Activated gamma-delta T cell (primary cell): ENCODE measurements at places on chromosomes 16 and 17.

- no peak for DNase-seq
Observed at GRCh38 chr16:72590151-72590937, 418.4 kb upstream of the PMFBP1 start.

DNA sequence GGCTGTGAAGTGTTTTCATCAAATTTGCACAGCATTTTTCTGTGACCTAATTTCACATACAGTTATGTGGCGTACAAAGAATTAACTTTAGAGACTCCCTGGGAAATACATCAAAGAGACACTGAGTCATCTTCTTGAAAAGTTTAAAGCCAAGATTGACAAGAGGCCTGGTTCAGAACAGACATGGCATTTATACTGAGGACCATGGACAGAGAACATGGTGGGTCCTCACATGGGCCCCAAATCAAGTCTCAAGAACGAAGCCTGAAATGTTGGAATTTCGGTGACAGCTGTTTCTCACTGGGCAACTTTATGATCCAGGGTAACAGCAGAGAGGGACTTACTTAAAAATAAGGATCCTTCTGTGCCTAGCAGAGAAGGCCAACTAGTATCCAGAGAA is 311.5 kb upstream of the KCNJ16 start:
- DNase-seq = no peak

- DNase-seq = no peak
Observed at GRCh38 chr17:34201225-34201624, 53.9 kb upstream of the CCL2 start.

- DNase-seq = no peak
Observed at GRCh38 chr16:88731699-88732098, 25.4 kb downstream of the CTU2 start.

DNA sequence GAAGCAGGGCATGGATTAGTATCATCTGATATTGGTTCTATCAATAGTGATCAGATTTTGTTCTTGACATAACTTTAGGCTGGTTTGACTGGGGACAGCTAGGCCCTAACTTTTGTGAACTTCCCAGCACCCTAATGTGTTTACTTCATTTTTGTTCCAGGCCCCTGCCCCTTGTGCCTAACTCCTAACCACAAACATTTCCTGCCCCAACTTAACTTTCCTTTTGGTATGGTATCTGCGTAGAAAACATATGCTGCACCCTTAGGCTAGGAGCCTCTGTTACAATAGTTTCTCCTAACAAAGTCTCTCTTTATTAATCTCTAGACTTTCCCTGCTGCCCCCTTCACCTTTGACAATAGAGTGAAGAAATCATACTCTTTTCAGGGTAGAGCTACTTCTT is 2.5 kb downstream of the ADPRM start:
- no peak for DNase-seq

DNA sequence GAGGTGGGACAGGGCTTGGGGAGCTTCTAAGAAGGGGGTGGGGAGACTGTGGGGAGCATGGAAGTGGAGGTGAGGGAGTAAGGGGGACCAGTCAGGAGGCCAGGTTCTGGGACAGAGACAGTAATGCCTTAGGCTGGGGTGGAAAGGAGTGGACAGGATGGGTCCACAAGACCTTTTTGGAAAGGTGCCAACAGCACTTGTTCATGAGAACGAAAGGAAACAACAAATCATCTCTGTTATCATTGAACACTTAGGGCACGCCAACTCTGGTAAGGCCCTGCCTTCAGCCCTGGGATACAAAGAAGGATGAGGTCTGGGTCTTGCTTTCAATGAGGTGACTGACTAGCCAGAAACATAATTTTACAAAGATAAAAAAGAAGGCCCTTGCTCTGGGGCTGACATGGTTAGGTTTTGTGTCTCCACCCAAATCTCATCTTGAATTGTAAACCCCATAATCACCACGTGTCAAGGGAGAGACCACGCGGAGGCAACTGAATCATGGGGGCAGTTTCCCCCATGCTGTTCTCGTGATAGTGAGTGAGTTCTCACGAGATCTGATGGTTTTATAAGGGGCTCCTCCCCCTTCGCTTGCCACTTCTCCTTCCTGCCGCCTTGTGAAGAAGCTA is 113.8 kb downstream of the SLC39A11 start:
- DNase-seq = no peak

DNA sequence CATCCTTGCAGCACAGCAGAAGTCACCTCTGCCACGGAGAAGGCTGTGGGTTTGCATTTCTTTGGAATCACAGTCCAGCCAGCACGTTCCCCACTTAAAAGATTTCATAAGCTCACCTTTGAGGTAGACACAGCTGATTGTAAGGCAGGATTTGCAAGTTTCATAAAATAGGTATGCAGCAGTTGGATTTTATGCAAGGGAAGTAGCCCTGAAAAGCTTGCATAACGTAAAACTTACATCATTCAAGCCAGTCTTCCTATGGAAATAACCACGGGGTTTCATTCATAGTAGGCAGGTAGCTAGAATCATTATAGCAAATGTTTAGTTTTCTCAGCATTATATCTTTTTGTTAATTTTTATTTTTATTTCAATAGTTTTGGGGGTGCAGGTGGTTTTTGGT is 49.8 kb upstream of the ARHGAP44 start:
- no peak for DNase-seq

GRCh38 chr17:22267019-22267418 is 574.7 kb downstream of the KCNJ18 start:
- no peak for DNase-seq

GRCh38 chr16:86041807-86042206 is 142.8 kb downstream of the IRF8 start:
- no peak for DNase-seq

GRCh38 chr17:74785981-74786360 is 9.8 kb upstream of the NAT9 start:
- DNase-seq = no peak

- no peak for DNase-seq
Observed at GRCh38 chr16:28503470-28504259, 3.0 kb downstream of the IL27 start.

GRCh38 chr17:10738521-10739258 is 8.9 kb upstream of the TMEM220 start:
- no peak for DNase-seq

- no peak for DNase-seq
Observed at GRCh38 chr17:80182118-80182844, 12.5 kb downstream of the CARD14 start.

DNA sequence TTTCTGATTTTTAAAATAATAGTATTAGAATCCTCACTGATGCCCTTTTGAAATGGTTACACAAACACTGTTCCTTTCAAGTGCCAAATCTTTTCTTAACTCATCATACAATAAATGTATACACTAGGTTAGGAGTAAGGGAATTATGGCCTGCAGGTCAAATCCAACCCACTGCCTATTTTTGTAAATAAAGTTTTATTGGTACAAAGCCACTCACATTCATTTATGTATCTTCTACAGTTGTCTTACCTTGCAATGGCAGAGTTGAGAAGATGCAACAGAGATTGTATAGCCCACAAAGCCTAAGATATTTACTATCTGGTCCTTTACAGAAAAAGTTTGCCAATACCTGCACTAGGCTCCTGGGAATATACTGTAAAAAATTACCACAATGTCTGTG is 47.8 kb downstream of the IKZF3 start:
- no peak for DNase-seq

- DNase-seq = no peak
Observed at GRCh38 chr17:22300731-22301352, 608.5 kb downstream of the KCNJ18 start.

- no peak for DNase-seq
Observed at GRCh38 chr16:68367030-68367429, 56.2 kb downstream of the PRMT7 start.

DNA sequence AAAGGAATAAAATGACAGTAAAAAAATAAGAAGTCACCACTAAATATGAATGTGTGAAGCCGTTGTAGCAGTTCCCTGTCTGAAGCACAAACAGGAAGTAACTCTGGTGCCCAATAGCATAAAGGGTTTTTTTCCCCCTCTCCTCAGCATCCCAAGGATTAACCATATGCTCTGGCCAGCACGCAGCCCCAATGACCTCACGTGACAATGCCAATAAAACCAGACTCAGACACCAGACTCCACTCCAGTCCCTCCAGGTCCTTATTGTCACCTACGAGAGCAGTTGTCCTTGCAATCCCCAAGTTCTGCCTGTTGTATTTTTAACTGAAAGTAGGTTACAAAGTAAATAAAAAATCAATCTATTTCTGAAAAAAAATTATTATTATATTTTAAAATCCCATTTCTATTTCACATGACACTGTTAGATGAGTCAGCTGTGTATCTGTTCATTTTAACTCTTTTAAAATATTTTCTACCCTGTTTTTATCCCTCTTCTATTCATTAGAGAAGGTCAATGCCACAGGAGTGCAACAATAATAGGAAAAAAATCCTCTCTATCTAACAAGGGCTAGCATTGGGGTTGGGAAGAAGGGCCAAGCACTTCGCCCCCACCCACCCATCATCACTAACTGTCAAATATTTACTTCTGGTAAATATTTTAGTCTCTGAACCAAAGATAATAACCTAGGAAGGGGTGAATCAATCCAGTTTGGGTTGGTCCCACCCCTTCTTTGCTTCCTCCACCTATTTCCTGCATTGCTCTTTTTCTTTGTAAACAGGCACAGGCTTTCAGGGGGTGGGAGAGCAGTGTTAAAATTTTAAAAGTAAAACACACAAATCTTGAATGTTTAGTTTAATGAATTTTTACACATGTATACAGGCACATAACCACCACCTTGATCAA is 6.6 kb downstream of the PRAC1 start:
- DNase-seq = no peak

DNA sequence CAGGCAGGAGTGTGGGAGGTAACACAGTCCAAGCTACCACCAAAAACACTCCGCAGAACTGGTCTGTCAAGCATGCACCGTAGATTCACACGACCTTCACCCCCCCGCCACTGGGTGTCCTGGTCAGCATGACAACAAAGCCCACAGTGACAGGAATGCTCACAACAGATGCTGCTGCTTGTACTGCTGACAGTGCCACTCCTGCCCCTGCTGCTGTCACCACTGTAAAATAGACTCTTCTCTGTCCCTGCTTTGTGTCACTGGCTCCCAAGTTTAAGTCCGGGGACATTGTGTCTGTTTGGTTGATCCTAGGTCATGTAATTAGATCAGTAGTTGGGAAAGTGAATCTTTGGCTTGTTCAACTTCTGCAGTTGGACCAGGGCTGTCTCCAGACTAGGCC is 7.0 kb upstream of the ODF4 start:
- DNase-seq = no peak

DNA sequence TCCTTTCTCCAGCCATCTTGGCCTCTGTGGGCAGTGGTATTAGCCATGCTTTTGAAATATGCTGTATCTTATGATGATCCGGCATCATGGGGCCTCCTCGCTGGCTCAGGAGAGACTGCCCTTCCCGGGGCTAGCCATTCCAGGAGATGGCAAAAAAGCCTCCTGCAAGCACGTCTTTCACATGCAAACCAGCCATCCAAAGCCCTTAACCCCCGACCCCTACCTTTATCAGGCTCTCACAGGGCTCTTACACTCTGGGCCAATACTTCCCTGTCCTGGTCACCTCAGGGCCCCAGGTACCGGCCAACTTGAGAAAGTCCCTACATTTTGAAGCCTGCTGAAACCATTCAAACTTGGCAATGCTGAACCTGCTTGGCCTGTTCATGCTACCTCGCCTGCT is 36.4 kb downstream of the MYH13 start:
- no peak for DNase-seq

DNA sequence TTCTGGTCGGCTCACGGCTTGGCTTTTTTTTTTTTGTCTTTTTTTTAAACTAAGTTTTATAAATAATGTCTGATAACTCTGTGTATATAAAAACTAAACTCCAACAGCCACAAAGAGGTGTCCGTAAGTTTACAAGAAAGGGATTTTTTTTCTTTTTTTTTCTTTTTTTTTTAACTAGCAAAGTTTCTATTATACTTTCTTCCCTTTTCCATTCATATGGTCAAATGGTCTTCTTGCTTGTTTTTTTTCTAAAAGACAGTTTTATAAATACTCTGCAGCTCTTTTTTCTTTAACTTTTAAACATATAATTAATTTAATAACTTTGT is 3.5 kb upstream of the SIRT7 start:
- DNase-seq = no peak

DNA sequence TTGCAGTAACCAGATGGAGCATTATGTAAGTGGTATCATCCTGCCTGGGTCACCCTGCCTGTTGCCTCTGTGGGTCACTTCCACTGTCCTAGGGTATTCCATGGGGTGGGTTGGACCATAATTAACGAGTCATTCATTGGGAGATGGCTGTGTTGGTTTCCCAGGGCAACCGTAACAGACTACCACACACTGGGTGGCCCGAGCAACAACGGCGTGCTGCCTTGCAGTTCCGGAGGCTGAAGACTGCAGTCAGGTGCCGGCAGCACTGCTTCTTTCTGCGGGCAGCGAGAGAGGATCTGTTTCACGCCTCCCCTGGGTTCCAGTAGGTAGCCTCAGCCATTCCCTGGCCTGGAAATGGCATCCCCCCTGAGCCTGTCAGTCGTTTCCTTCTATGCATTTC is 28.9 kb upstream of the CMIP start:
- no peak for DNase-seq

GRCh38 chr17:52419229-52419641 is 260.7 kb upstream of the CA10 start:
- no peak for DNase-seq

DNA sequence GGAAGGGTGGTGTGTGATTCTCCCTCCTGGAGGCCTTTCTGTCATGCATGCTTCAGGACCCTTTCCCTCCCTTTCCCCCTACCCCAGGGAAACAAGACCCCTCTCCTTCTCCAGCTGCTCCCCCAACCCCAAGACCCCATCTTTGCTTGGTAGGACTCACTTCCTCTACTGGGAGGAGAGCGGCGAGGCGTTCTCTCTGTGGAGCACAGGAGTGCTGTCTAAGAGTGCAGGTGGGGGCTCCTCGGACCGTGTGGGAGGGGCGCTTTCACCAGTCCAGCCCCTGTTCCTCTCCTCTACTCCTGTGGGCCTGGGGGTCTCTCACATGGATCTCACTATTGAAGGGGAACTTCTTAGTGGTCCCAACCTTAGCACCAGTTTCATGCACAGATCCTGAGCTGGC is 456.1 kb upstream of the ASIC2 start:
- DNase-seq = no peak

DNA sequence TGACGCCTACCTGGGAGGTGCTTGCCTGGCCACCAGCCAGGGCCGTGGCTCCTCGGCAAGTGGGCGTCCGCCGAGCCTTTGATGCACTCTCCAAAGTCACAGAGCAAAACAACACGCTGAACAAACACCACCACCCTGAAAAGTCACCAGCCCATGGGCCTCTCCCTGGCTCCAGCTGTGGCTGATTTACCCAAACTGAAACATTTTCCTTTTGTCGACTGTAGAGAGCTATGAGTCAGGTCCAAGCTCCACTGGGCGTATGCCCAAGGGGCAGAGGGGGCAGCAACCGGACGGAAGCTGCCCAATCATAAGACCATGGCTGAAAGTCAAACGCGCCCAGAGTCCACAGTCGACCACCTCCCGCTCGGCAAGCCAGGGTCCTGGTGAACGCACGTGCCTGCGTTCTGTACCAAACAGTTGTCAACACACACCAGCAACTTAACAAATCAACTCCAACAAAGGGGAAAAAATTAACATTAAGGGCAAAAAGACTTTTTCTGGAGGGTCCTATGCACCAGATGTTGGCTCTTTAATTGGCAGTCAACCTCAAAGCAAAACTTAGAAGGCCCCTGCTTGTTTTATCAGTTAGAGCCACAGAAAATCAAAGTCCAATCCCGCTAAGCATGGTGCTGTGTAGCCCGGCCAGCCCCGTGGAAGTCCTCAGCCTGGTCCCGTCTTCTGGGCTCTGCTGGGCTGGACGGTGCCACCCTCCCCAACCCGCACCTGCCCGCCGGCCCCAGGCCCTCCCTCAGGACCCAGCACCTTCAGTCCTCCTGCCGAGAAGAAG is 47.3 kb downstream of the TBC1D16 start:
- no peak for DNase-seq
